Stimulated activated CD8-positive, alpha-beta memory T cell treated with anti-CD3 and anti-CD28 coated beads, Interleukin-4, amount 100 ng/mL, for 1 hour (primary cell): ENCODE measurements at places on chromosomes 1 and 21.
A peak's percentile ranks its signal among the peaks of the same experiment; 100 is the strongest.

DNA sequence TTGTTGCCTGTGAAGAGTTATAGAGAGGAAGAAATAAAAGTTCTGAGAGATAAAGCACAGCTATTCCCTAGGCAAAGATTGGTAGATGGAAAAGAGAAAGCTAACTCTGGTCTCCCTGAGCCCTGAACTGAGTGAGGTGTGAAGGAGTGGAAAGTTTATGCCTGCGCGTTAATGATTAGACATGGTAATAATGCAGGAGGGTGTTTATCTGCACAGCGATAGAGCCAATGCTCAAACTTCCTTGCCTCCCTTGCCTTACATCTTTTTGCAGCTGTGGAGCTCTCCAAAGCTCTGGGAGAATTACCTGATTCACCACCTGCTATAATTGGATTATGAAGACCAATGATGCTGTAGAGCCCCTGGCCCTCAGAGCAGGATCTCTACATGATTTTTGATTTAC, 32.8 kb upstream of the CHRM3 start:
- DNase-seq: no peak

DNA sequence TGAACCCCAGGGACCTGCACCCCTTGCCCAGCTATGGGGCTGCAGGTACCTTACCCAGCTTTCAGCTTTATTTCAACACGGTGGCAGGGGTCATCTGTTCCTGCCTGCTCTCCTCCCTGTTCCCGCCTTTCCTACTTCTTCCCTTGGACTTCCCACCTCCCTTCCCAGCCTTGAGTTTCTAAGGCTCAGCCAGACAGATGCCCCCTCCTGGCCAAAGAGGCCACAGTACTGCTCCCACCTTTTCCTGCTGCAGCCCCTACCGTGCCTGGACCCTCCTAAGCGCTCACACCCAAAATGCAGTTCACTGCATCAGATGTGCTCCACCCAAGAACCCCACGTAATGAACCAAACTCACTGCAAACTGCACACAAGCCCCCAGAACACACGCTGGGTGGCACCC, 7.7 kb downstream of the NOC2L start:
- DNase-seq: no peak

DNA sequence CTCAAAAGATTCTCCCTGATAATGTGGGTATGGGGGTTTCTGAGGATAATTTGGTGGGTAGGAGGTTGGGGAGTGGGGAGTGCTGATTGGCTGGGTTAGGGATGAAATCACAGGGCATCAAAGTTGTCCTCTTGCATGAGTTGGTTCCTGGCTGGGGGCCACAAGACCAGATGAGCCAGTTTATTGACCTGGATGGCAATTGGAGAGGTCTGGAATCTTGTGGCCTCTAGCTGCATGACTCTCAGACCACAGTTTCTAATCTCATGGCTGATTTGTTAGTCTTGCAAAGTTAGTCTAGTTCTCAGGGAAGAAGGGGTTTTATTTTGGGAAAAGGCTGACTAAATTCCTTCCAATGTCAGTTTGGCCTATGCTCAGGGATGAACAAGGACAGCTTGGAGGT, 3.3 kb upstream of the GBP1 start:
- DNase-seq: no peak

GRCh38 chr21:42850866-42851391, 28.4 kb downstream of the WDR4 start:
- DNase-seq: no peak

DNA sequence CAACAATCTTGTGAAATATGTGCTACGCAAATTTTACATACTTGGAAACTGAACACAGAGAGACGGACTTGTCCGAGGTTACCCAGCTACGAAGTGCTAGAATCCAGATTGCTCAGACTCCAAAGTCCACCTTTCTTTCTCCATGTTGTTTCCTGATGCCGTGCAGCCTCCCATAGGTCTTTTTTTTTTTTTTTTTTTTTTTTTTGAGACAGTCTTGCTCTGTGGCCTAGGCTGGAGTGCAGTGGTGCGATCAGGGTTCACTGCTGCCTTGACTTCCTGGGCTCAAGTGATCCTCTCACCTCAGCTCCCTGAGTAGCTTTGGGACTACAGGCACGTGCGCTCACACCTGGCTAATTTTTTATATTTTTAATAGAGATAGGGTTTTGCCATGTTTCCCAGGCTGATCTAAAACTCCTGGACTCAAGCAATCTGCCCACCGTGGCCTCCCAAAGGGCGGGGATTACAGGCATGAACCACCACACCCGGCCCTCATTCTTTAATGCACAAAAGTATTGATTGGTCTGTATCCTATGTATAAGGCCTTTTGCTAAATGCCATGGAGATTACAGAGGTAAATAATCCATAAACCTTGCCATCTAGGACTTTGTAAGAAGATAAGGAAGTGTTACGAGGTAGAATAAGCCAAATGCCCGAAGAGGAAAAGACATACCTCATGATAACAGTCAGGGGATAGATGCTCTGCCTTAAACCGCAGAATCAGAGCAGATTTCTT, 92.8 kb downstream of the C1orf21 start:
- no peak for DNase-seq

DNA sequence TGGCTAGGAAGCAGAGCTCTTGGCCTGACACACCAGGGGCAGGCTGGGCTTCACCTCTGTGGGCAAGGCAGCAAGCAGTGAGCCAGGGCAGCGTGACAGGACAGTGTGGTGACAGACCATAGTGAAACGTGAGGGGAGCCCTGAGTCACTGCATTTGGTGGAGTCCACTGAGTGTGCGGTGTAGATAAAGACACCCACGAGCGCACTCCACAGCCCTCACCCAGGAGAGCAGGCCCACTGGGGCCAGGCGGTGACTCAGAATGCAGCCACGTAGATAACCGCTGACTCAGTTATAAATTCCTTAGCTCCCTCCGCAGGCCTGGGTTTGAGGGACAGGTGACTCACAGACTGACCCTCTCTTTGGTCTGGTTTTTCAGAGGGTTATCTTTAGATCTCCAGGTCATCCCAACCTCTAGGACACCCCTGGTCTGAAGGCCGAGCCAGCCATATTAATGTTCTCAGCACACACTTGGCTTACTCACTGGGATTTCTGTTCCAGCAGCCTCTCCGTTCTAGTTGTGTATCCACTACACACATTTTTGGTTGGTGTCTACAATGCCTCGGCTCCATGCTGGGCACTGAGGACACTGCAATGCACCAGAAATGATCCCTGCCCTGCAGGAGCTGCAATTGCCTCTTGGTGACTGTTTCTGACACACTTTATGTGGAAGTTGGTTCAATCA, 90.2 kb upstream of the TSPAN2 start:
- no peak for DNase-seq

- DNase-seq: peak; percentile 38
These were observed at the start of gene RNASEL for GRCh38 chr1:182588500-182589396. Gene RNASEL (minus strand): TSS chr1:182589256. CDS start chr1:182586806, 2,450 bp downstream.
